ENCODE measurements at places on chromosomes 2 and 18. TPM values are rescaled to one million over a fixed set of nuclear protein-coding genes. Genes with fewer than 3 reads are reported as not detected.

Gene KIF1A
- total RNA-seq = 0.83 TPM

Gene TTN
- total RNA-seq = under 0.01 TPM

Gene SP9
- total RNA-seq = 2.2 TPM

Gene CHRNA1
- not detected for total RNA-seq

Gene HS6ST1
- total RNA-seq = 13.0 TPM

Gene RMDN2
- total RNA-seq = 4.4 TPM

Gene RNF144A
- total RNA-seq = 10.0 TPM

Gene UGT1A4
- not detected for total RNA-seq

Gene NTSR2
- total RNA-seq = not detected

Gene ERCC3
- 46.0 TPM for total RNA-seq

Gene AQP12A
- not detected for total RNA-seq

Gene DTNA
- 0.33 TPM for total RNA-seq

Gene ACVR1C
- total RNA-seq = 0.05 TPM

Measured in A549 treated with GW870086 at 1 μM for 4 hours (cell line).